ENCODE measurements at places on chromosomes 5 and 9.

DNA sequence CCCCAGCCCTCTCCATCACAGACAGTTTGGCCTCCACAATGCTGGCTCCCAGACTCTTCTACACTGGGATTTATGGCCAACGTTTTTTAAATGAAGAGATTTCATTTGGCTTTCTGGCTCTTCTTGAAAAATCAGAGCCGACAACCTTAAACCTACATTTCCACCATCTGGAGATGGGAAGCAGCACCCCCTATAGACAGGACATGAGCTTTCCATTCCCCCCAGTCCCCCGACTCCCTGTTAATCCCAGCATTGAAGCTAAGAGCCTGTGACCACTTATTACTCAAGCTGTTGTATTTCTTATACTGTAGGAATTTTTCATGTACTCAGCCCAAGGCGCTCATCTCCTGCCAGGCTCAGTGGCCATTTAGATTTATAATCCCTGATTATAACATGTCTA, 34.0 kb upstream of the AFAP1L1 start:
- no peaks in the 10 kb centered on the region for H3K36me3 ChIP-seq
- no peaks in the 10 kb centered on the region for H3K4me1 ChIP-seq
- peaks cover 60% of the 10 kb centered on the region for H3K27me3 ChIP-seq
- no peak overlapping the region for H3K27ac ChIP-seq
- DNase-seq: no peak

GRCh38 chr5:32449262-32449661, 4.7 kb upstream of the ZFR start:
- no peak for DNase-seq
- H3K27me3 ChIP-seq: no peaks in the 10 kb centered on the region
- H3K36me3 ChIP-seq: no peaks in the 10 kb centered on the region
- H3K4me1 ChIP-seq: no peaks in the 10 kb centered on the region
- H3K27ac ChIP-seq: no peak overlapping the region
- H3K4me3 ChIP-seq: no peak overlapping the region

DNA sequence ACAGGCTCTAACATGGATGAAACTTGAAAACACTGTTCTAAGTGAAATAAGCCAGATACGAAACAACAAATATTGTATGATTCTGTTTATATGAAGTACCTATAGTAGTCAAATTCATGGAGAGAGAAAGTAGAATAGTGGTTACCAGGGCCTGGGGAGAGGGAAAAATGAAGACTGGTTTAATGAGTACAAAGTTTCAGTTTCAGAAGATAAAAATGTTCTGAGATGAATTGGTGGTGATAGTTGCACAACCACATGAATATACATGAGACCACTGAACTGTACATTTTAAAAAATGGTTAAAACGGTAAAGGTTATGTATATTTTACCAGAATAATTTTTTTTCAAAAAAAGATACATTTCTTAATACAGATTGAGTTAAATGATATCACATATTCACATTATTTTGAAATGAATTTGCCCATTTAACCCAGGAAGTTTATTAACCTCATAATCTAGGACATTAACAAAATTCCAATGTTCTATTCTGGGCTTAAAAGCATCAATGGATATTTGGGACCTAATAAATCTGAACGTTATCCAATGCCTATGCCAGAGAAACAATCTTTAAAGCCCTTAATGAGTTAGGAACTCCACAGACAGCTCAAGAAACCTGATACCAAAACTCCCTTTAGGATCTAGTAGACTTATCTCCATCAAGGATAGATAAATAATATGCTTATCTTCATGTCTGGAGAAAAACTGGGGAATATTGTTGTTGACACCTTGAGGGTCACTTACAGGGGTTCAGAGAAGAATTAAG, 521.3 kb downstream of the EFNA5 start:
- H3K4me3 ChIP-seq: no peak overlapping the region
- H3K27ac ChIP-seq: no peak overlapping the region
- H3K27me3 ChIP-seq: no peaks in the 10 kb centered on the region
- no peaks in the 10 kb centered on the region for H3K4me1 ChIP-seq

DNA sequence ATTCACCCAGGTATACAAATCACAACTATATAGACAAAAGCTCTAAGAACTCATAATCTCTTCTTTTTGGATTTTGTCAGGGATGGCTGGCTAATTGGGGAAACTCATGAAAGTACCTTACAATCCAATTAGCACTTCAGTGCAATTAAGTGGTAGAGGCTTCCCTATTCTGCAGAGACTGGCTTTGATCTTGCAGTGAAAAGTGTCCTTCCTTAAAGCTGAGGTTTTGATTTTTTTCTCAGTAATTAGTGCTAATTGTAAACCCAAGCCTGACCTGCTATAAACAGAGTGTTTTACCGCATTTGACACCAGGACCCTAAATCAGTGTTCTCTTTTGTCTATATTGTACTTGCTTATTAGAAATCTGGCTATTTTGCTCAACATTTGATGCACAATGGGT, 294.0 kb upstream of the EFNA5 start:
- no peak for DNase-seq
- H3K4me1 ChIP-seq: peaks cover 14% of the 10 kb centered on the region
- H3K27me3 ChIP-seq: no peaks in the 10 kb centered on the region
- no peaks in the 10 kb centered on the region for H3K36me3 ChIP-seq
- no peak overlapping the region for H3K4me3 ChIP-seq

DNA sequence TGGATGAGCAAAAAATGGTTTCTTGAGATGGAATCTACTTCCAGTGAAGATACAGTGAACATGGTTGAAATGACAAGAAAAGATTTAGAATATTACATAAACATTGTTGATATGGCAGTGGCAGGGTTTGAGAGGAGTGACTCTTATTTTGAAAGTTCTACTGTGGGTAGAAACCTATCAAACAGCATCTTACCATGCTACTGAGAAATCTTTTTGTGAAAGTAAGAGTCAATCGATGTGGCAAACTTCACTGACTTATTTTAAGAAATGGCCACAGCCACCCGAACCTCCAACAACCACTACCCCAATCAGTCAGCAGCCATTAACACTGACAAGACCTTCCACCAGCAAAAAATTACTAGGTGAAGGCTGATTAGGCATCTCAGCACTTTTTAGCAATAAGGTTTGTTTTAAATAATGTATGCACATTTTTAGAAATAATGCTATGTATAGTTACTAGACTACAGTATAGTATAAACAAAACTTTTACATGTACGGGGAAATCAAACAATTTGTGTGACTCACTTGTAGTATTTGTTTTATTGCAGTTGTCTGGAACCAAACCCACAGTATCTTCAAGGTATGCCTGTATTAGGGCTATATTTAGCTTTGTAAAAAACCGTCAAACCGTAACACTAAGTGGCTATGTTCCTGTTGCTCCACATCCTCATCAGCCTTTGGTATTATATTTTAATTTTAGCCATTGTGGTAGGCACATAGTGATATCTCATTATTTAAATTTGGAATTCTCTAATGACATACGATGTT, 30.6 kb upstream of the ADAMTS6 start:
- no peak overlapping the region for H3K27ac ChIP-seq
- no peak for DNase-seq
- no peaks in the 10 kb centered on the region for H3K4me1 ChIP-seq
- H3K4me3 ChIP-seq: no peak overlapping the region

DNA sequence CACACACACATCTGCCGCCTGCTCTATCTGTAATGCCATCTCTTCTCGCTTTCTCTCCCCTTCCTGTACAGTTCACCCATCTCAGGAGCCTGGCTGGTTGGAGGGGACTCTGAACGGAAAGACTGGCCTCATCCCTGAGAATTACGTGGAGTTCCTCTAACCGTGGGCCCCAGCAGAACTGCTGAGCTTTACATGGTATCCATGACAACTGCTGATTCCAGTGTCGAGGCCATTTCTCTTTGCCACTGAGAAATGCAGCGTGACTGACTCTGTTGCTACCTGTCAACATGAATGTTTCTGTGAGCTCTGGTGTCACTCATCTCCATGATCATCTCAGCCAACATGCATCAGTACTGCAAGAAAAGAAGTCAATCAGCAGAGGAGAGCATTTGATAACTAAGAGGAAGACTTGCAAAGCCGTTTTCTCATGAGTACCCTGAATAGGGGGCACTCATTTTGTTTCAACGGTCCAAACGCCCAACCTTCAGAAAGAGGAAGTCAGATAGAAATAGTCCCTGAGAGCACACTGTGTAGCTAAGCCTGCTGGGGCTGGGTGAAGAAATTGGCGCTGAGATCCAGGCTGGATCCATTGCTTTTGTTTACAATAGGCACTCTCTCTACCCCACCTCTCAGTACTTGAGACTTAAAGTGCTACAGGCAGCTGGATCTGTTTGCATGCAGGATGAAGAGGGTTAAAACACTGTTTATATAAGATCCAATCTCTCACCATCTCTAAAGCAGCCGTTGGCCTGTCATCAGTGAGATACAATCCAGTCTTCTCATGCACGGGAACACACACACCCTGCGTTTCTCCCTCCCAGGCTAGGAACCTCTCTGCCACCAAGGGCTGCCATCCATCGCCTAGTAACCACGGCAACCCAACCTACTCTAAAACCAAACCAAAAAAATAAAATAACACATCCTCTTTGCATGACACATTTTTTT, 180.9 kb downstream of the NR3C1 start:
- H3K27ac ChIP-seq: no peak overlapping the region
- peaks cover 9% of the 10 kb centered on the region for H3K4me1 ChIP-seq
- peak; percentile 34 for DNase-seq
- H3K36me3 ChIP-seq: no peaks in the 10 kb centered on the region
- H3K27me3 ChIP-seq: no peaks in the 10 kb centered on the region

DNA sequence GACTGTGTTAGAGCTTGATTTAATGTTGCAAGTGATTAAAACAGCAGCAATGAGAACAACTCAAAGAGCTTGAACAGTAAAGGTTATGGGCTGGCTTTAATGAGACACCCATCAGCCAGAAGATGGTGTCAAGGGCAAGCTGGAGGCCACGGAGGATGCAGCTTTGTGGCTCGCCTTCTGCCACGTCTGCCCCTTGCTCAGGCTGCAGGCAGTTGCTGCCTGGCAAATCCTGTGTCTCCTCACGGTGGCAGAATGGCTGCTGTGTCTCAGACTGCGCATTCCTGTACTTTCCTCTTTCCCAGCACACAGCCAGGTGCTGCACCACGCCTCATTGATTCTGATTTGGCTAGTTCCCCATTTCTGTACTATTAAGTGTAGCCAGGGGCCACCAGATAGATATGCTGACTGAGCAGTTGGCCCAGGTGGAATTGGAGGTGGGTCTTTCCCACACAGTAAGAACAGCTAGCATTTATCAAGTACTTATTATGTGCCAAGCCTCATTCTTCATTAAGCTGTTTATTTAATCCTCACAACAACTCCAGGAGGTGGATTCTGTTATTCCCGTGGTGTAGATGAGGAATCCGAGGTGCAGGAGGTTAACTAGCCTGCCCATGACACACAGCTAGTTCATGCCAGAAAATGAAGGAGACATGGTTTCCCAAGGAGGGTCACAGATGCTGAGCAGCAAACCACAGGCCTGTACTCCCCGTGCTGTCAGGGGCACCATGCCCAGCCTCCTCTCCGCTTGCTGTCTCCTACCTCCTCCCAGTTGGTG, 3.5 kb downstream of the NXNL2 start:
- no peak overlapping the region for H3K4me3 ChIP-seq
- DNase-seq: no peak
- no peaks in the 10 kb centered on the region for H3K4me1 ChIP-seq

GRCh38 chr9:114316605-114317230, 6.2 kb upstream of the ORM1 start:
- H3K36me3 ChIP-seq: no peaks in the 10 kb centered on the region
- no peak overlapping the region for H3K4me3 ChIP-seq
- H3K4me1 ChIP-seq: no peaks in the 10 kb centered on the region
- no peaks in the 10 kb centered on the region for H3K27me3 ChIP-seq

DNA sequence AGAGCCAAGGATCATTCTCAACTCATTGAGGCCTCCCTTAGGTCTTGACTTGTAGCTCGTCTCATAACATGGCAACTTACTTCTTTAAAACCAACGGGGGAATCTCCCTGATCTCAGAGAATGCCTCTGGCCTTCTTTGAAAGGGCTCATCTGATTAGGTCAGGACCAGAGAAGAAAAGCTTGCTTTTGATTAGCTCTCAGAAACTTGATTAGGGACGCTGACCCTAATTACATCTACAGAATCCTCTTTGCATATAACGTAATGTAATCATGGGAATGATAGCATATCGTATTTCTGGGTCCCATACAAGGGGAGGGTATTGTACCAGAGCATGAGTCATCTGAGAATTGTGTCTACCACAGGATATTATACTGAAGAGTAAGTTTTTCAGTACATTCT, 125.1 kb upstream of the SH3GL2 start:
- H3K4me3 ChIP-seq: no peak overlapping the region
- DNase-seq: no peak
- H3K27ac ChIP-seq: no peak overlapping the region
- no peaks in the 10 kb centered on the region for H3K27me3 ChIP-seq

GRCh38 chr9:131056781-131057506, 39.4 kb upstream of the AIF1L start:
- DNase-seq: no peak
- H3K27ac ChIP-seq: no peak overlapping the region
- H3K4me1 ChIP-seq: no peaks in the 10 kb centered on the region
- H3K27me3 ChIP-seq: no peaks in the 10 kb centered on the region

DNA sequence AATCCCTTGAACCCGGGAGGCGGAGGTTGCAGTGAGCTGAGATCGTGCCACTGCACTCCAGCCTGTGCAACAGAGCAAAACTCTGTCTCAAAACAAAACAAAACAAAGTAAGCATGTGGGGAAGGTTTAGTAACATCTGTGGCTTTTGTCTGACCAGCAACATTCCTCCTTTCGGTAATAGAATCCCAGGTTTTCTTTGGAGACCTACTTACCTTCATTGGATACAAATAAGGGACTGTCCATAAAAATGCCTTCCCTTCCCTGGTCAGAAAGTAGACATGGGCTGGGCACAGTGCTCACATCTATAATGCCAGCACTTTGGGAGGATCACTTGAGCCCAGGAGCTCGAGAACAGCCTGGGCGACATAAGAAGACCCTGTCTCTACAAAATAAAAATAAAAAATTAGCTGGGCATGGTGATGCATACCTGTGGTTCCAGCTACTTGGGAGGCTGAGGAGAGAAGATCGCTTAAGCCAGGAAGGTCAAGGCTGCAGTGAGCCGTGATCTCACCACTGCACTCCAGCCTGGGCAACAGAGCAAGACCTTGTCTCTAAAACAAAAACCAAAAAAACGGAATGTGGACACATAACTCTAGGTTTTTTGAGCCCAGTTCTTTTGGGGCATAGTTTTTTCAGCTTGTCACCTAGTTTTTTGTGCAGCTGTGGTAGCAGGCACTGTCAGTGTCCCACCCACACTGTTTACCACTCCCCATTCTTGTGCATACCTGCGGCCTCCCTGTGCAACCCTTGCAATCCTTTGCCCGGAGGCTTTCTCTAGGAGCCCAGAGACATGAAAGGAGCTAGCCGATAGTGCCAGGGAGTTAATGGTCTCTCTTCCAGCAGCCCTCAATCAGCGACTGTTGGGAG, 9.0 kb upstream of the SPINK4 start:
- no peak overlapping the region for H3K27ac ChIP-seq
- no peaks in the 10 kb centered on the region for H3K36me3 ChIP-seq
- H3K27me3 ChIP-seq: no peaks in the 10 kb centered on the region
- no peaks in the 10 kb centered on the region for H3K4me1 ChIP-seq

All from cardiac muscle cell (in vitro differentiated cells and primary cell).